ENCODE measurements at places on chromosomes 7 and 10. TPM values are rescaled to one million over a fixed set of nuclear protein-coding genes. Genes with fewer than 3 reads are reported as not detected.

STOX1 gene
- 0.25 TPM for total RNA-seq

NKX6-2 gene
- total RNA-seq = not detected

DNA sequence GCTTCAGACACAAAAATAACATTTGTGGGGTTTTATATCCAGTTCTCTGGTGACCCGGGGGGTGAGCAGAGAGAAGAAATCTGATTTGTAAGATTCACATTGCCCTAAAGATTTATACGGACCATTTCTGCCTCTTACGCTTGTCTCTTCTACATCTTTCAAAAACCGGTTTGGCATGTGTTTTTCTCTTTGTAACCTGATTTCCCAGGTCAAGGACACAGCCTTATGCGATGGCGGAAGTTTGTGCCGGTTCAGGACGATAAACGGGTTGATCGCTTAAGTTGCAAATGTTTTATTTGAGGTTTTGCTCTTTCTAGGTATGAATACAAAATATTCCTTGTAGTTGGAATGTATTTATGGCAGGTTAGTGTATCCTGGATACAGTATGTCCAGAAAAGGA, 61.6 kb upstream of the SH2B2 start:
- DNase-seq = no peak

GRCh38 chr7:26153241-26153822, 1.3 kb downstream of the NFE2L3 start:
- no peak for DNase-seq

GRCh38 chr10:123962756-123963530, 71.3 kb upstream of the CPXM2 start:
- DNase-seq = no peak

GRCh38 chr7:17903337-17903736, 37.0 kb downstream of the SNX13 start:
- no peak for DNase-seq

All from CD4-positive, alpha-beta T cell (primary cell).